ENCODE measurements at places on chromosomes 11 and 22.

DNA sequence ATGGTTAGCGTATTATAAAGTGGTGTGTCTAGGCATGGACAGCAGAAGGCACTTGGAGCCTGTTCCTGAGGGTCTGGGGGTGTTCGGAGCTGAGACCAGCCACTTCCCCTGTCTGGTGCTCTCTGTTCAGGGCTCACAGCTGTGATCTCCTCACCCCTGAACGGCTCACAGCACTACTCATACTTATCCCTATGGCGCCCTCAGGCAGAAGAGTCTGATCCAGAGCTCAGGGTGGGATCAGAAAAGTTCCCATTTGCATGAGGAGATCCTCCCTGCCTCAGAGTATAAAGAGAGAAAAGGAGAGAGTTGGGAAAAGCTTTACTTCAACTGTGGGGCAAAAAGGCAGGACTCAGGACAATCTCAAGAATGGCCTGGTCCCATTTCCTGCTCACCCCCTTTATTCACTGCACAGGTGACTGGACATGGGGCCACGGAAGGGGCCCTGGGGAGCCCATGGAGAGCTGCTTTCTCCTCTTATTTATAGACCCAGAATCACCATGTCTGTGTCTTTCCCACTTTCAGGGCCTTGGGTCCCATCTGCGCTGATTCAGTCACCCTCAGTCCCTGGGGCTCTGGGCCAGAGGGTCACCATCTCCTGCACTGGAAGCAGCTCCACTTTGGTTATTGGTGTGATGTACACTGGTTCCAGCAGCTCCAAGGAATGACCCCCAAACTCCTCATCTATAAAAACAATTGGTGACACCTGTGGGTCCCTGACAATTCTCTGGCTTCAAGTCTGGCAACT is 97.0 kb upstream of the TOP3B start:
- DNase-seq: no peak

GRCh38 chr11:123318623-123319022 is 111.4 kb upstream of the GRAMD1B start:
- DNase-seq: no peak

- DNase-seq: peak; percentile 68
Measured at GRCh38 chr11:95230810-95231126, 234 bp downstream of the SESN3 start.

- no peak for DNase-seq
Measured at GRCh38 chr22:49513358-49513851, 314.3 kb downstream of the BRD1 start.

- no peak for DNase-seq
Measured at GRCh38 chr22:26673486-26673885, 16.1 kb downstream of the MIAT start.

DNA sequence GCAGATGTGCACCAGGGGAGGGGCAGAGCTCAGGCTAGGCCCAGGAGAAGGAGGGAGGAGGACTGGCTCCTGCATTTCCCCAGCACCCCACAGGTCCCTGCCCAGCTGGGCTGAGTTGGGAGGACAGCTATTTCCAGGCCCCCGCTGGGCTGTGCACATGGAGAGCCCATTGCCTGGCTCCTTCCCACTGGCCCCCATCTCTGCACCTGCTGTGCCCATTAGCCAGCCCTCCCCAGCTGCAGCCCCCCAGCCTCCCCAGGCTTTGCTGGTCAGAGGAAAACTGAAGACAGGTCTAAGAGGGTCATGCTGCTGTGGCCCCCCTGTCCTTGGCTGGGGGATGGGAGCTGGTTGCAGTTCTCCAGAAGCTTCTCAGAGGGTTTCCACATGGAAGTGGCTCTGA is 81.8 kb upstream of the SHANK2 start:
- no peak for DNase-seq

DNA sequence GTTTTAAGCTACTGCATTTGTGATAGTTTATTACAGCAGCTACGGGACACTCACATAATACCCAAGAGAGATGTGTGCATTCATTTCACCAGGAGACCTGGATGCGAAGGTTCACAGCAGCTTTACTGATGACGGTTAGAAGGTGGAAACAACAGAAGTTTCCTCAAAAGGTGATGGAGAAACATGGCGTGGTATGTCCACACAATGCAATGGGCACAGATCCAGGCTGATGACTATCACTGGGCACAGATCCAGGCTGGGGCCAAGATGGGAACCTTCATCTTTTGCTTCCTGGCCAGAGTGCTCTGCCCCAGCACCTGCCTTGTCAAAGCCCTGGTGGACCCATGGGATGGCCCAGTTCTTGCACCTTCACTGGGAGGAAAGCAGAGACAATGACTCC is 30.6 kb upstream of the RFPL3 start:
- DNase-seq: peak; percentile 49

DNA sequence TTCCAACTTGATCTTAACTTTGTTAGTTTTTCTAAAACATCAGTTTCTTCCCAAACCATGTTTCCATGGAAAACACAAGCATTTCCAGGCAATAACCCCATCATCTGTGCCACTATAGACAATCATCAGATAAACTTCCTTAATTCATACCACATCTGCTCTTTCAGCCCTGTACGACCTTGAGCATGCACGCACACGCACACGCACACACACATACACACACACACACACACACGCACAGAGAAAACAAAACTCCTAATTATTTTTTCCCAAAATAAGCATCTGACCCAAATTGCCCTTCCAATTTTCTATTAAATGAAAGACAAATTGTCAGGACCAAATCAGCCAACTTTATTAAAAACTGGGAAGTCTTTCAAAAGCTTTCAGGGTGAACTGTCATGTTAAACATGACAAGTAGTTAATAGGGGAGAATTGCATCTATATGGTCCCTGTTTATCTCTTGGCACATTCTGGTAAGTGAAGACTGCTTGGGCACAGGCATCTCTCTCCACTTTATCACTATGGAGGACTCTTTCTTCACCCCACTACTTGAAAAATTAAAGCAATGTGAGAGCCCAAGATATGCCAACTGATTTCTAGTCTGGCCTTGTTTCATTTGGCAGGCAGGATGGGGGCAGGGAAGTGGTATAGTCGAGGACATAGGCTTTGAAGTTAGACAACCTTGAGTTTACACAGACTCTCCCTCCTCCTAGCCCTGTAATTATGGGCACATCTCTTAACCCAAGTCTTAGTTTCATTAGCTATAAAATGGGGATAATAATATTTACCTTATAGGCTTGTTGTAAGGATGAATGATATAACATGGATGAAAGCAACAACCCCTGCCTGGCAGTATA is 15.1 kb downstream of the ADM start:
- DNase-seq: no peak

GRCh38 chr22:46432164-46433068 is 96.9 kb downstream of the TRMU start:
- DNase-seq: no peak

DNA sequence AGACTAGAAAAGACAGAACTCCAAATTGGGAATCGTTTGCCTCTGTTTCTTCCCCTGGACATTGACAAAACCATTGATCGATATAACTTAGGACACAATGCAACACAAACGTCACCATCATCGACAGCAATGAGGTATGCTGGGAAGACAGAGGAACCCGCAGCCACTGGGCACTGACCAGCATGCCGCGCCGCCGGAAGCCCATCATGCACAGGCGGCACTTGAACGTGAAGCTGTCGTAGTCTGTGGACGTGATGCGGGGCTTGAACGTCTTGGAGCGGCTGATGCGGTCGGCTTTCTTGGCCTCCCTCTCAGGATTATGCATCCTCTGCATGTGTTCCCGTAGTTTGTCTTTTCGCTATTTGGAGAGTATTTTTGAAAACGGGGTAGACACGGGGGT is 23.0 kb upstream of the NFRKB start:
- no peak for DNase-seq

DNA sequence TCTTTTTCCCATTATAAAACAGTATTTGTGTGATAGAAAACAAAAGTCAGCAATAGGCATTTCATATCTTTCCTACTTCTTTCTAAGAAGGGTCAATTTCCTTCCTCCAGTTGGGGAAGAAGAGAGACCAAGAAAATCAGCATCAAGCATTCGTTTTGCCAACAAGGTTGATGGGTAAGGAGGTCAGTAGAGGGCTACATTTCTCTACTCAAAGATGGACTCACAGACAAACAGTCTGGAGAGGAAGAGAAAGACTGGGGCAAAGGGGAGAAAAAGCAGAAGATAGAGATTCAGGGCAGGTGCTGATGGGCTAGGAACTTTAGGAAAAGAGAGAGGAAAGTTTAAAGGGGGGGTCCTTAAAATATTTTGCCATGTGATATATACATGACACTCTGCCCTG is 8.6 kb upstream of the MTNR1B start:
- no peak for DNase-seq

- no peak for DNase-seq
Measured at GRCh38 chr11:119754199-119754598, 25.2 kb upstream of the NECTIN1 start.

GRCh38 chr11:67050139-67050538 is 6.5 kb upstream of the RHOD start:
- DNase-seq: no peak

DNA sequence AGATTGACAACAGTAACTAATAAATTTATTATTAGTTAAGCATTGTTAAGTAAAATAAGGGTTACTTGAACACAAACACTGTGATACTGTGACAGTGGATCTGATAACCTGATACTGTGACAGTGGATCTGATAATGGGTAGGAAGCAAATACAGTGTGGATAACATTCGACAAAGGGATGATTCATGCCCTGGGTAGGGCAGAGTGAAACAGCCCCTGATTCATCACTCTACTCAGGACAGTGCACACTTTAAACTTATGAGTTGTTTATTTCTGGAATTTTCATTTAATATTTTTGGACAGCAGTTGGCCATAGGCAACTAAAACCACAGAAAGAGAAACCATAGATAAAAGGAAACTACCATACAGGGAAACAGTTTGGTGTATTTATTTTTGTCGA is 60.8 kb upstream of the CTSC start:
- no peak for DNase-seq

- no peak for DNase-seq
Measured at GRCh38 chr11:32088117-32088941, 2.5 kb upstream of the RCN1 start.

All from type B pancreatic cell (in vitro differentiated cells).